MCF 10A (cell line): ENCODE measurements at places on chromosomes 13 and 19. TPM values are rescaled to one million over a fixed set of nuclear protein-coding genes. Genes with fewer than 3 reads are reported as not detected.

DNA sequence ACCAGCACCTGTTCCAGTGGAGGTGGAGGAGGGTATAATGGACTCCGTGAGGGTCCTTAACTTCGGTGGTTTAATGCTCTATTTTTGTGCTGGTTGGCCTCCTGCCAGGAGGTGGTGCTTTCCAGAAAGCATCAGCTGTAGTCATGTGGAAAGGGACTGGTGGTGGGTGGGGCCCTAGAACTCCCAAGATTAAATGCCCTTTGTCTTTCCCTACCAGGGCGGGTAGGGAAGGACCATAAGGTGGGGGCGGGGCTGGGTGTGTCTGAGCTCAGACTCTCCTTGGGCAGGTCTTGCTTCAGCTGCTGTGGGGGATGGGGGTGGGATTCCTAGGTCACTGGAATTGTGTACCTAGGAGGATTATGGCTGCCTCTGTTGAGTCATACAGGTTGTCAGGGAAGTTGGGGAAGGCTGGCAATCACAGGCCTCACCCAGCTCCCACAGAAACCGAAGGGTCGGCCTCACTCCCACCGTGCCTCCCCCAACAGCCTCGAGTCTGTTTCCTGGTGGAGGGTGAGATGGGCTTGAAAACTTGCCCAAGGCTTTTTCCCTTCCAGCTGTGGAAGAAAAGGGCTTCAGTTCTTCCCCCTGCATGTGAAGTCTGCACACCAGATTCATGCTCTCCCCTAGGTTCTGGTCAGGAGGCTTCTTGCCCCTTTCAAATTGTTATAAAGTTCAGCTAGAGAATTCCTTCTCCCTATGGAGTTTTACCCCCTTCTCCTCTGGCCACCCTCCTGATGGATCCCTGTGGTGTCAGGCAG lies 60.3 kb upstream of the CLDN10 start:
- no peak overlapping the region for H3K4me3 ChIP-seq
- DNase-seq: peak; percentile 66
- no peaks in the 10 kb centered on the region for H3K27me3 ChIP-seq
- H3K36me3 ChIP-seq: no peaks in the 10 kb centered on the region
- H3K27ac ChIP-seq: peak overlapping the region; percentile 22

- H3K36me3 ChIP-seq: no peaks in the 10 kb centered on the region
- H3K27me3 ChIP-seq: no peaks in the 10 kb centered on the region
- no peaks in the 10 kb centered on the region for H3K4me1 ChIP-seq
- no peak for DNase-seq
- H3K4me3 ChIP-seq: no peak overlapping the region
Measured at GRCh38 chr13:107477772-107478379, 737.5 kb downstream of the LIG4 start.

The POU2F2 gene
- 0.49 and 0.70 TPM in 2 replicates for total RNA-seq

GRCh38 chr19:46015687-46016425 lies 7.0 kb downstream of the PGLYRP1 start:
- H3K36me3 ChIP-seq: peaks cover 11% of the 10 kb centered on the region
- H3K27me3 ChIP-seq: no peaks in the 10 kb centered on the region
- H3K4me1 ChIP-seq: peaks cover 21% of the 10 kb centered on the region
- no peak overlapping the region for H3K27ac ChIP-seq

The FAAP24 gene
- 4.1 and 5.1 TPM in 2 replicates for total RNA-seq

GRCh38 chr13:42959615-42960014 lies 32.4 kb downstream of the EPSTI1 start:
- no peak for DNase-seq
- H3K36me3 ChIP-seq: no peaks in the 10 kb centered on the region
- no peak overlapping the region for H3K27ac ChIP-seq
- no peaks in the 10 kb centered on the region for H3K27me3 ChIP-seq

- H3K27me3 ChIP-seq: no peaks in the 10 kb centered on the region
- peaks cover 20% of the 10 kb centered on the region for H3K4me1 ChIP-seq
- no peak overlapping the region for H3K4me3 ChIP-seq
- H3K36me3 ChIP-seq: no peaks in the 10 kb centered on the region
- DNase-seq: no peak
- H3K27ac ChIP-seq: no peak overlapping the region
Measured at GRCh38 chr19:33050110-33050509, 14.6 kb downstream of the RHPN2 start.

The KISS1R gene
- total RNA-seq: not detected in 2 replicates

DNA sequence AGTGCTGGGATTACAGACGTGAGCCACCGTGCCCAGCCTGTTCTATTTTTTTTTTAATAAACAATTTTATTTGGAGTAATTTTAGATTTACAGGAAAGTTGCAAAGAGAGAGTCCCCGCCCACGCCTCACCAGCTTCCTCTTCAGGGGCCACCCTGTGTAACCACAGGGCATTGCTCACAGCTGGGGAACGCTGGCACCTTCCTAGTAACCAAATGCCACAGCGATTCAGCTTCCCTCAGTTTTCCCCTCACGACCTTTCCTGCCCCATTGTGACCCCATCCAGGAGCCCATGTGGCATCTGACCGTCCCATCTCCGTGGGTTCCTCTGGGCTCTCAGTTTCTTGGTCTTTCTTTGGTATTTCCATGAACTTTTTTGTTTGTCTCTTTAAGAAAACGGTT lies 83.9 kb downstream of the GNG7 start:
- H3K4me3 ChIP-seq: peak overlapping the region; percentile 3
- H3K4me1 ChIP-seq: peaks cover 18% of the 10 kb centered on the region
- no peaks in the 10 kb centered on the region for H3K36me3 ChIP-seq

GRCh38 chr13:112249644-112250610 lies 126.2 kb upstream of the SPACA7 start:
- no peaks in the 10 kb centered on the region for H3K4me1 ChIP-seq
- DNase-seq: no peak
- H3K4me3 ChIP-seq: no peak overlapping the region

GRCh38 chr13:32476021-32476731 lies 48.2 kb upstream of the N4BP2L1 start:
- H3K4me3 ChIP-seq: no peak overlapping the region
- no peaks in the 10 kb centered on the region for H3K27me3 ChIP-seq
- H3K27ac ChIP-seq: no peak overlapping the region
- H3K36me3 ChIP-seq: peaks cover 12% of the 10 kb centered on the region

DNA sequence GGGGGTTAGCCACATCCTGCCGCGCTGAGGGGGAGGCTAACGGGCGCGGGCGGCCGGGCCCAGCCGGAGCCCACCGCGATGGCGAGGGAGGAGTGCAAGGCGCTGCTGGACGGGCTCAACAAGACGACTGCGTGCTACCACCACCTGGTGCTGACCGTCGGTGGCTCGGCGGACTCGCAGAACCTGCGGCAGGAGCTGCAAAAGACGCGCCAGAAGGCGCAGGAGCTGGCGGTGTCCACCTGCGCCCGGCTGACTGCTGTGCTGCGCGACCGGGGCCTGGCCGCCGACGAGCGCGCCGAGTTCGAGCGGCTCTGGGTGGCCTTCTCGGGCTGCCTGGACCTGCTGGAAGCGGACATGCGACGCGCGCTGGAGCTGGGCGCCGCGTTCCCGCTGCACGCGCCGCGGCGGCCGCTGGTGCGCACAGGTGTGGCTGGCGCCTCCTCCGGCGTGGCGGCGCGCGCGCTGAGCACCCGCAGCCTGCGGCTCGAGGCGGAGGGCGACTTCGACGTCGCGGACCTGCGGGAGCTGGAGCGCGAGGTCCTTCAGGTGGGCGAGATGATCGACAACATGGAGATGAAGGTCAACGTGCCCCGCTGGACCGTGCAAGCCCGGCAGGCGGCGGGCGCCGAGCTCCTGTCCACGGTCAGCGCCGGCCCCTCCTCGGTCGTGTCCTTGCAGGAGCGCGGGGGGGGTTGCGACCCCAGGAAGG lies 692 bp downstream of the RGS9BP start:
- H3K4me3 ChIP-seq: peak overlapping the region; percentile 84
- H3K36me3 ChIP-seq: no peaks in the 10 kb centered on the region
- DNase-seq: no peak
- H3K27me3 ChIP-seq: no peaks in the 10 kb centered on the region
- peaks cover 11% of the 10 kb centered on the region for H3K4me1 ChIP-seq
- no peak overlapping the region for H3K27ac ChIP-seq

- DNase-seq: peak; percentile 88
- H3K36me3 ChIP-seq: no peaks in the 10 kb centered on the region
- peak overlapping the region; percentile 57 for H3K4me3 ChIP-seq
- peaks cover 17% of the 10 kb centered on the region for H3K4me1 ChIP-seq
- peak overlapping the region; percentile 85 for H3K27ac ChIP-seq
Measured at GRCh38 chr13:102729560-102730270, 34.9 kb upstream of the METTL21C start.

DNA sequence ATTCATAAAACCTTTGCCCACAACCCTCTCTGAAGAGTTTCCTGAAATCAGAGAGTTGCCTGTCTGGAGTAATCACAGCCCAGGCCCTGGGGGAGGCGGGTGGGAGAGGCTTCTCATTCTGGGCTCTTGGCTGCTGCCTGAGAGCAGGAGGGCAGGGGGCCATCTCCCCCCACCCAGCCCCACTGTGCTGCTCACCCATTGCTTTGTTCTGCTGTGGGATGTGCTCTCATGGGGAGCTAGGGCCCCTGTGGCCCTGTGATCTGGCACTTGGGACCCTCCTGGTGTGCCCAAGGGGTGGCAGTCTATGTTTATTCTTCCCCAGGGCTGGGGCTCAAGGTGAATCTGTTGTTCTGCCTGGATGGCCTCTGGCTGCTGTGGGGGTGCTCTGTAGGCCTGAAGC lies 6.1 kb downstream of the KCTD15 start:
- H3K4me3 ChIP-seq: no peak overlapping the region
- DNase-seq: no peak
- H3K4me1 ChIP-seq: peaks cover 12% of the 10 kb centered on the region
- peaks cover 24% of the 10 kb centered on the region for H3K36me3 ChIP-seq
- no peak overlapping the region for H3K27ac ChIP-seq

The FRY gene
- 8.9 and 9.1 TPM in 2 replicates for total RNA-seq

DNA sequence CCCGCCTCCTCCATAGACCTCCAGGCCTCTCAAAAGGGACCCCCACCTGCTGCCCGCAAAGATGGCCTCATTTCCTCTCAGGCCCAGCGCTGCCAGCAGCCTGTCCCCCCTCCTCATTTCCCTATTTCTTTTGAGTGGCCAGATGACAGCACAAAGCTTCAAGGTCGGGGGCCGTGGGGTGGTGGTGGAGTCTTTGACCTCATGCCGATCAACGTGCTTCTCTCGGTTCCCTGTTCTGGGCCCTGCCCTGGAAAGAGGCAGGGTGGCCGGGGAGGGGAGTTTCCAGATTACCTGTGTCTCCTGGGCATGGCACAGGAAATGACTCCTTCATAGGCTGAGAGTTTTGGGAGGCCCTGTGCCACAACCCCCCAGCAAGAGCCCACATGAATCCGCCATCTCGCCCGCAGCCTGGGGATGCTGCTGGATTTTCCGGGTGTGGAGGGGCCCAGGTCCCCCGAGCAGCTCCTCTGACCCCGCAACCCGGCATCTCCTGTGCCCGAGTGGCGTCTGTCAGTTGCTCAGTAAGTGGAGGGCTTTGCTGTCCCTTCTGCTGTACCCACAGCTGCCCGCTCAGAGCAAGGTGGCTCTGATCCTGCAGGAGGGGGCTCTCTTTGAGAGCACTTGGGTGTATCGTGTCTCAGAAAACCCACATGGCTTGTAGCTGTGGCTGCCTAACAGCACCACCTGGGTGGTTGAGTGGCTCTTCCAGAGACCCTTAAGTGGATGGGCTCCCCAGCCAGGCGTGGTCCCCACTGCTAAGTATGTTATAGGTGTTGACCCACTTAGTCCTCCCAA lies 139.4 kb downstream of the SIPA1L3 start:
- no peak overlapping the region for H3K4me3 ChIP-seq
- DNase-seq: no peak
- no peak overlapping the region for H3K27ac ChIP-seq
- no peaks in the 10 kb centered on the region for H3K4me1 ChIP-seq
- no peaks in the 10 kb centered on the region for H3K36me3 ChIP-seq
- no peaks in the 10 kb centered on the region for H3K27me3 ChIP-seq

- H3K4me1 ChIP-seq: no peaks in the 10 kb centered on the region
- no peaks in the 10 kb centered on the region for H3K27me3 ChIP-seq
- no peak overlapping the region for H3K27ac ChIP-seq
- H3K36me3 ChIP-seq: no peaks in the 10 kb centered on the region
Measured at GRCh38 chr13:93356469-93356868, 129.9 kb downstream of the GPC6 start.

DNA sequence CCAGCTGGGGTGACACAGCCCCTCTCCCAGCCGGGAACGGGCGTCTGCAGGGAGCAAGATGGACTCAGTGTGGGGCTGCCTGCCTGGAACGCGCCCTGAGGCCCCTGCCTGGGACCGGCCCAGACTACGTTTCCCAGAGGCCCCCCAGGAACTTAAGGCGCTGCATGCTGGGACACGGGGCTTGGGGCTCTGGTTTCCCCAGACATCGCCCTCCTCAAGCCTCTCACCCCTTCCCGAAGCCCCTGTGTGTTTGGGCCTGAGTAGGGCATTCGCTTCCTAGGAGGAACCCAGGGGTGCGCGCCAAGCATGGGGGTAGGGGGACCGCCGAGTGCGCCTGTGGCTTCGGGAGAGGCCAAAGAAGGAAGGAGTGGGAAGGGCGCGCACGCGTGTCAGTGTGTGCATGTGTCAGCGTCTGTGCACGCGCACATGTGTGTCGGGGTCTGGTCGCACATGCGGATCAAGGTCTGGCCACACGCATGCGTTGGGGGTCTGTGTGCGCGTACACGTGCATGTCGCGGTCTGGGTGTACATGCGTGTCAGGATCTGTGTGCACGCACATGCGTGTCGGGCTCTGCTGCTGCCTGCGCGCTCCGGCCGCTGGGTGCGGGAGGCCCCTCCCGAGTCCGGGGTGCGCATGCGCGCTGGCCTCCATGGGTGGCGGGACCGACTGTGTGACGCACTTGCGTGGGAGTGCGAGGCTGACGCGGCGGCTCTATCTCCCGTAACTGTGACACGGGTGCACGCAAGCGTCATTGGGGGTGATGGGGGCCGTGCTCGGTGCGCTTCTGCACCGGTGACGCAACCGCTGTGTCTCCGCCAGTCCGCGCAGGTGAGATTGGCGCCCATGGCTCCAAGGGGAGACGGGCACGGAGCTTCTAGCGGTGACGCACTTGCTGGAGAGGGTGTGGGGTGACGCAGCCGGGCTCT lies 16.2 kb downstream of the ZNF331 start:
- H3K4me1 ChIP-seq: peaks cover 6% of the 10 kb centered on the region
- DNase-seq: peak; percentile 80
- no peaks in the 10 kb centered on the region for H3K27me3 ChIP-seq
- H3K36me3 ChIP-seq: peaks cover 9% of the 10 kb centered on the region
- H3K4me3 ChIP-seq: peak overlapping the region; percentile 91
